ENCODE measurements at places on chromosomes 7 and 10.

- no peak for DNase-seq
Measured at GRCh38 chr7:6205971-6206660, 66.3 kb downstream of the CYTH3 start.

GRCh38 chr10:114504769-114505579, 100.7 kb upstream of the AFAP1L2 start:
- DNase-seq = peak; percentile 14

DNA sequence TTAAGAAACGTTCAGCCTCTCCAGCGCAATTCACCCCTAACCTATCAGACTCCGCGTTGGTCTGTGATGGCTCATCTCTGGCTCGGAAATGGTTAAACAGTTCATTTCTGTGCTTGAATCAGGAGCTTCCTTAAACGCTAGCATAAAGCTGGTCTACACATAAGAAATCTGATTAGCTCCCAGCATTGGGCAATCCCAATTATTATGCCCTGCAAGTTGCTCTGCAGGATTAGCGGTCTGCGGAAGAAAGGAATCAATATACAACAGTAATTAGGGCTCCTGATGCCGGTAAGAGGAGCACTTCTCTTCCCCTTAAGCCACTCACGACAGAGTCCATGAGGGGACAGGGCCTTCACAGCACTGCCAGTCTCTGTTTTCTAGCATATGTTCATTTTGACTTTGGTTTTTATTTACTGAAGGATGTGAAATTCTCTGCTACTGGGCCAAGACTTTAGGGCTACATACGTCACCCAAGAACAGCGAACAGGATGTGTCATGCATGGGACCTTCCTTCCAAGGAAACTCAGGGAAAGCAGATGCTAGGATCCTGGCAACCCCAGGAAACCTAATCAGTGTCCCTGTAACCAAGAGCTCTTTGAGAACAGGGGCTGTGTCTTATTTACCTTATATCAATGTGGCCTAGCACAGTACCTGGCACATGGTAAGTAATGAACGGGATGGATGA, 324.4 kb downstream of the KCNMA1 start:
- DNase-seq = no peak

- DNase-seq = no peak
Measured at GRCh38 chr7:304574-305409, 14.8 kb downstream of the FOXL3 start.

DNA sequence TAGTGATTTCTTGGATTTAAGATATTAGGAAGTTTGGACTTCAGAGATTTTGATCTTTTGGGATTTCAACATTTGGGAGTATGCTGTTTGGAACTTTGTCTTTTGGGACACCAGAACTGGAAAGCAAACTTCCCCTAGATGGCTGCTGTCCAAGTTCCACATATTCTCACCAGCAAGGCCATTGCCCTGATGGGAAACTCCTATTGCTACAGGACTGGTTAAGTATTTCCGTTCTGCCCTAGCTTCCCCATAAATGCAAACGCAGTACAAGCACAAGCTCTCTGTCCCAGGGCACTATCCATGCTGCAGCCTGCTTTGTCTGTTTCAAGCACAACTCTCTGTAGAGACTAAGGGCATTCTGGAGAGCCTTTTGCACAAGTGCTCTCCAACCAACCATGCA, 79.3 kb upstream of the SLC25A13 start:
- DNase-seq = no peak

DNA sequence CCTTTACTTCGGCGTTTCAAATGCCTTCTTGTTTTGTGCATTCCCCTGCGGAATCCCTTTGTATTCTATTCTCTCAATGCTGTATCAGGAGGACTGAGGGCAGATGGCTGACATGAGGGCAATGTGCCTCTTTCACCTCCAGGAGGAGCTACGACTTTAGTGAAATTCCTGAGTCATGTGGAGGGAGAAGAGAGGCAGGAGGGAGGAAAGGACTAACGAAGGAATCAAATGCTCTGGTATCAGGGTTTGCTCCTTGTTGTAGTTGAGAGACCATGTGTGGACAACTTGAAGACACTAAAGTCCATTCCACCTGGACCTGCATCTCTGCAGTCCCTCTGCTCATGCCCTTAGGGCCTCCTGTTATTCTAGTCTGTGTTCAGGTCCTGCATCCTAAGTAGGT, 40.2 kb upstream of the PRSS58 start:
- DNase-seq = no peak

DNA sequence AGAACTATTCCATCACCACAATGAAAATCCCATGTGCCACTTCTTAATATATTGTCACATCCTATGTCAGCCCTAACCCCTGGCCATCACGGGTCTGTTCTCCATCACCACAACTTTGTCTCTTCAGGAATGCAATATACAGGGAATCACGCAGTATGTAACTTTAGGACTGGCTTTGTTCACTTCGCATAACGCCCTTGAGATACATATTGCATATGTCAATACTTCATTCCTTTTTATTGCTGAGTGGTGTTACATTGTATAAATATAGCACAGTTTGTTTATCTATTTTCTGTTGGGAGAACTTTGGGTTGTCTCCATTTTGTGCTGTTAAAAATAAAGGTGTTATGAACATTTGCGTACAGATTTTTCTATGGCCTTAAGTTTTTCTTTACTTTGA, 195.4 kb upstream of the ZMIZ1 start:
- DNase-seq = no peak

DNA sequence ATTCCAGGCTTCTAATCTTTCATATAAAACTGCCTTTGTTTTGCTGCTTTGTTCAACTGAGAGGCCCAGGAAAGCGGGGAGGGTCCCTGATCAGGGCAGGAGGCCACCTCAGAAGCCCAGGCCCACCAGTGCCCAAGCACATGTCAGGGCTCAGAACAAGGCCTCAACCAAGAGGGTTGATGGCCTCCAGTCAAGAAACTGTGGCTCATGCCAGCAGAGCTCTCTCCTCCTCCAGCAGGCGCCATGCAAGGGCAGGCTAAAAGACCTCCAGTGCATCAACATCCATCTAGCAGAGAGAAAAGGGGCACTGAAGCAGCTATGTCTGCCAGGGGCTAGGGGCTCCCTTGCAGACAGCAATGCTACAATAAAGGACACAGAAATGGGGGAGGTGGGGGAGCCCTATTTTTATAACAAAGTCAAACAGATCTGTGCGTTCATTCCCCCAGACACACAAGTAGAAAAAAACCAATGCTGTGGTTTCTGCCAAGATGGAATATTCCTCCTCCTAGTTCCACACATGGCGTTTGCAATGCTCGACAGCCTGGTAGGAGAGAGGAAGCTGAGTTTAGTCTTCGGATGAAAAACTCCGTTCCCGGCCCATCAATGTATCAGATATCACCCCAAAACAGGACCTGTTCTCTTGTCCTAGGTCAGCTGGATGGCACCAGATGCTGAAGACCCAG, 34.0 kb downstream of the PSAP start:
- no peak for DNase-seq

GRCh38 chr10:122277526-122278136, 6.5 kb downstream of the BTBD16 start:
- DNase-seq = no peak

- no peak for DNase-seq
Measured at GRCh38 chr10:72567889-72568640, 57.8 kb downstream of the MICU1 start.

GRCh38 chr7:140541513-140542227, 62.4 kb upstream of the MKRN1 start:
- no peak for DNase-seq

All from T-helper 2 cell (primary cell).